ENCODE measurements at places on chromosomes 5 and 9.

DNA sequence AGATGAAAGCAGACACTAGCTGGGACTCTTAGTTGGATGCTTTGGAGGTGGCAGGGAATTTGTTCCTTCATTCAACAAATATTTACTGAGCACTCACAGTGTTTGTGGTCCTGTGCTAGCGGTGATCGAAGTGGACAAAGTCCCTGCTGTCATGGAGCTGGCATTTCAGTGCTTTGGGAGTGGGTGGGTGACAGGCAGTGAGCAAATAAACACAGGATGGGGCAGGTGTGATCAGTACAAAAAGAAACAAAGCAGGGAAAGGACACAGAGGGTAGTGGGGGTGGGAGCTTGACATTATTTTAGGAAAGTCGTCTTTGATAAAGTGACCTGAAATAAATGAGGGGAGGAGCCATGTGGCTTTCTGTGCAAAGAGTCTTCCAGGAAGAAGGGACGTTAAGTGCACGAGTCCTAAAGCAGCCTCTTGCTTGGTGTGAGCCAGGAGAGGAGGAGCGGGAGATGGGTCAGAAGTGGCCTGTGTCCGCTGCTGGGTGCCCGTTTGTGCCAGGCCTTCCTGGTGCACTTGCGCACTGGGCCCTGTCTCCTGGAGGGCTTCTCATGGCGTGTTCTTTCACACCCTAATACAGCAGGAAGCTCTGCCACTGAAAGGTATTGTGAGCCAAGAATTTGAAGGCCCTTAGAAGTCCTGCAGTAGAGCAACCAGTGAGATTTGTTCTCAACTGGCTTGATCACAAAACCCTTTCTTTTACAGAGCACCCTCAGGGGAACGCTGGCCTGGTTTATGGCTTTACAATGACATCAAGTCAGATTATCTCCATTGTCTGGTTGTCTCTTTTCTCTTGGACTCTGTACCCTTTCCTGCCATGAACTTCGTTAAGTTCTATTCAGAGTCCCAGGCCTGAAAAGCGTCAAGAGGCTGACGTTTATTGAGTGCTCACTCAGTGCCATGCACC lies 14.8 kb downstream of the NDST1 start:
- DNase-seq, result no peak

DNA sequence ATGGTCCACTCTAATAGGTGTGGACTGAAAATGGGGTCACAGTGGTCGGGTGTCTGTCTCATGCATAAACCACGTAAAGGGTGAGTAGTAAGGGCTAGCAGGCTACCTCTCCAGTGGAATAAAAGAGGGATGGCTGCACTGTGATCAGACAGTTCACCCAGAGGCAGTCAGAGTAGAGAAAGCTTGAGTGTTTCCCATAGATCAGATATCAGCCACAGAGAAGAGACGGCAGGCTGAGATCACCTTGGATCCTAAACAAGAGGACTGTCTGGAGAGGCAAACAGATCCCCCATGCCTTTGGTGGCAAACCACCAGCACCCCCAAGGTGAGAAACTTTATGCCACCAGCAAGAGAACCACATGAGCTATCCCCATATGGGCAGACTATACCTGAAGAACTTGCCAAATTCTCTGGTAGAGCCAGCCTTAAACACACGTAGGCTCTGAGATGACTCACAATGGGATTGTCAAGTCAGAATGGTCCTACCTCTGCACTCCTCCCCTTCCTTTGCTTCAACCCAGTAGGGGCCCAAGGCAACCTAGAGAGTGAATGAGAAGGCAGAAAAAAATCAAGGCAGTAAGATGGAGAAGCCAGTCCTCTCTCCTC lies 205.2 kb upstream of the MAP3K1 start:
- DNase-seq, result no peak

DNA sequence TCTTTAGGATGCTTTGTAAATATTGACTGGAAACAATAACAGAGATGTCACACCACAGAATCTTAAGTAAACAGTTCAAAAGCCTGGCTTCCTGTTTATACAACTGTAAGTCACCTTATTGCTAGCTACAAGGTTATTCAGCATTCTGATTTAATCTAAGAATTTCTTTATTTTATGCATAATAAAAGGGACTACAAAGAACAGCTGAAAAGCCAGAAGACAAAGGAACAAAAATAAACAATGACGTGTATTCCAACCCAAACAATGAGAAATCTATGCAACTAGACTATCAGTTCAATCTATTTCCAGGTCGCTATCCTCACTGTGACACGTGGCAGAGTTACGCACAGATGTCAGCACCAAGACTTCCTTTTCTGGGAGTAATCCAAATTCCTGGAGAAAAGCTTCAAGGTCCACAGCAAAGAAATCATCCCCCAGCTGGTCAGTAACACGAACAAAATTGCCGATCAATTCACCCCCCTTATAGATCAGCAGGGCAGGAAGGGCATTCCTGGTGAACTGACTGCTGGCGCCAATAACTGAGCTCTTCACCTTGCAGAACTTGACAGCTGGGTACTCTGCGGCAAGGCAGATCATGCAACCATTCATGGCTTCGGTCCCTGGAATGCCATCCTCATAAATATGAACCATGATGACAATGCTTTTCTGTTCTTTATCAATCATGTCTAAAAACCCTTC lies 8.4 kb downstream of the PDCL start:
- DNase-seq, result no peak

DNA sequence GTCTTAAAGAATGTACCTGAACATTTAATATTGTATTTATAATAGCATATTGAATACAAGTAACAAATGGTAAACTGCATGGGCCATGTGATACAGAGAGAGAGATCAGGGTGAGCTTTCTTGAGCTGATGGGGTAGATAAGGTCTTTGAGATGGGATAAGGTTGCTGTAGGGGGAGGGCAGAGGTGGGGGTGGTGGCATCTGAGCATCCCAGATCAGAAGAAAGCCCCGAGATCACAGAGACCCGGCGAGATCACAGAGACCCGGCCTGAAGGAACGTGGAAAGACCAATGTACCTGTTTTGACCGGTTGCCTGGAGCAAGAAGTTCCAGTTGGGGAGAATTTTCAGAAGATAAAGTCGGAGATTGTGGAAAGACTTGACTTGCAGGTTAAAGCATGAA lies 6.6 kb downstream of the SMARCA2 start:
- DNase-seq, result no peak

GRCh38 chr5:149855366-149855765 lies 89.2 kb downstream of the PDE6A start:
- no peak for DNase-seq

DNA sequence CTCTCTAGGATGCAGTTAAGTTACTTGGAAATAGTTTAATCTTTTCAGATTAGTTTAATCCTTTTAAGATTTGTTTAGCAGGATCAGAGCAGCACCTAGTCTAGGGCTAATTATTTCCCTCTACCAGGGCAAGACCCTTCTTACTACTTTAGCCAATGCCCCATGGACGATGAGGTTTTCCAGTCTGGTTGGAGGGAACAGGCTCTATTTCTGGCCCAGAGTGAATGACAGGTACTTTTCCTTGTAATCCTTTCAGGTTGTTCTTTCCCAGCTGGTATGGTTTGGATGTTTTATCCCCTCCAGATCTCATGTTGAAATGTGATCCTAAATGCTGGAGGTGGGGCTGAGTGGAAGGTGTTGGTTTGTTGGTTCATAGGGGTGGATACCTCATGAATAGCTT lies 27.2 kb downstream of the PTTG1 start:
- no peak for DNase-seq

DNA sequence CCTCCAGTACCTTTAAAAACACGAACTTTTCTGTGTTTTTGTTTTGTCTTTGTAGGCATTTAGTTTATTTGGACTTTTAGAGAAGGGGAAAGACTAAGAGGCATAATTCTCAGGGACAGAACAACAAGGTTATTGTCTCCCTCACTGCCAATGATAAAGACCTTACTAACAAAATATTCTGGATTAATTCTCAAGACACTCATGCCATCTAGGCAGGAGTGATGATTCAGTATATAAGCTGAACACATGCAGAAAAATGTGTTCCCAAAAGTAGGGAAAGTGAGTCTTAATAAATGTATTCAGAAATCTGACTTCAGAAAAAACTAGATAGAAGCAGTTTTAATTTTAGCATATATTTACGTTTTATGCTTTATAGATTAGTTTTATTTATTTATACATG lies 17.4 kb upstream of the ASPN start:
- peak; percentile 5 for DNase-seq

- no peak for DNase-seq
These were observed 333.4 kb upstream of the PUM3 start for GRCh38 chr9:3177146-3177761.

DNA sequence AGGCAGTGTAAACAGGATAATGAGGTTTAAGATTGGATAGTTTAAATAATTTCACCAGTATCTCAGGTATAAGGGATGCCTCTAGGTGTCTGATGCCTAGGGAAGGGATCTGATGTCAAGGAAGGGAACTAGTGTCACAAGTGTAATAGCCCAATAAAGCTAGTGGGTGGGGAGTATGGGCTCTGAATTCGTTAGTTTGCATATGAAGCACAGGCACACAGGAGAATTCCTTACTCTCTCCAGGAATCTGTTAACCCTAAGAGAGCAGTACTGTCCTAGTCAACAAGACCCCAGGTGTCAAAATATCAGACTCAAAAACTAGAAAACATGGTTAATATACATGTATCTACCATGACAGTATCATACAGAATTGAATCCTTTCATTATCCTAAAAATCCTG lies 352.5 kb upstream of the CYLC2 start:
- DNase-seq, result no peak

DNA sequence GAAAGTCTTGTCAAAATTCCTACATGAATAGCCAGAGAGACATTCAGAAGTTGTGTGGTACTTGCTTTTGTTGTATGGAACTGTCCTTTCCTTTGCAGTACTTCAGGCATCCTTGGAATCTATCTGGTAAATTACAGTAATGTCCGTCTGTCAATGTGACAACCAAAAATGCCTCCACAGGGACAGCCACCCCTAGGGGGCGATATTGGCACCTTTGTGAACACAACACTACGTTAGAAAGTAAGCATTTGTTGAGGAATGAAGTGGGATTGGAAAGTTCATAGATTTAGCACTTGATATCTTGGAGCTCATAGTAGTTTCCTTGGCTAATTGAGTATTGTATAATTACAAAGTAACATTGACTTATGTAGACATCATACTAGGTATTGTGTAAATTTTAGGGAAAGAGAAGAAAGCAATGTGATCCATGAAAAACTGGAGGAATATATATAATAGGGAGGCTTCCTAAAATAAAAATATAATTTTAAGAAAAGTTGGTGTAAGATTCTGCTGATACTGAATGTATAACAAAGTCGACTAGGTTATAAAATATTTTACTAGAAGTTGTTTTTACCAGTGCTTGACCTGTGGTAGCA lies 32.7 kb downstream of the TMEFF1 start:
- DNase-seq, result peak; percentile 80

DNA sequence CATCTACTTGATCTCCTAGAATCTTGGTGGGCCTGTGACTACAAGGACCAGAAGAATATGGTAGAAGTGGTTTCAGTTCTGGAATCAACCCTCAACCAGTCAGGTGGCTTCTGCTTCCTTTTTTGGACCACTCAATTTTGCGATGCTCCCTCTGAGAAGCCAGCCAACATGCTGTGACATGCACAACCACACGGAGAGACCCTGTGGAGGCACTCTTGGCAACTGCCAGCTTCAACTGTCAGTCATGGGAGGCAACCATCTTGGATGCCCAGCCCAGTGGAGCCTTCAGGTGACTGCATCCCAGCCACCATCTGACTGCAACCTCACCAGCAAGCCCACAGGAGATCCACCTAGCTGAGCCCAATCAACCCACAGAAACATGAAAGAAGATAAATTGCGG lies 137.3 kb downstream of the FAM114A2 start:
- DNase-seq, result no peak

DNA sequence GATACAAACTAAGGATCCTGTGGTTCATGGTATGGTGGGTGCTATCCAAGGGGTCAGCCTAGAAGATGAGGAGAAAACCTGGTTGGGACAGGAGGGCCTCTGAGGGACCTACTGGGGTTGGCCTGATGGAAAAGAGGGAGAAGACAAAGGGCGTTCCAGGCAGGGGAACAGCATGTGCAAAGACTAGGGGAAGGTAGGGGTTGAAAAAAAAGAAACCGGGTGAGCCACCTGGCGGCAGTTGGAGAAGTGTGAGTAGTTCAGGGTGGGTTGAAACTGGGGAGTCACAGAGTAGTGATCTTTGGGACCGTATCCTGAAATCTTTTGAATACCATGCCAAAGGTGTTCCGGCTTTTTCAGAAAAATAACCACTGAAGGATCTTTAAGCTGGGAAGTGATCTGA lies 8.7 kb upstream of the GABRP start:
- no peak for DNase-seq

- no peak for DNase-seq
These were observed 98.2 kb downstream of the USP20 start for GRCh38 chr9:129933185-129934040.

DNA sequence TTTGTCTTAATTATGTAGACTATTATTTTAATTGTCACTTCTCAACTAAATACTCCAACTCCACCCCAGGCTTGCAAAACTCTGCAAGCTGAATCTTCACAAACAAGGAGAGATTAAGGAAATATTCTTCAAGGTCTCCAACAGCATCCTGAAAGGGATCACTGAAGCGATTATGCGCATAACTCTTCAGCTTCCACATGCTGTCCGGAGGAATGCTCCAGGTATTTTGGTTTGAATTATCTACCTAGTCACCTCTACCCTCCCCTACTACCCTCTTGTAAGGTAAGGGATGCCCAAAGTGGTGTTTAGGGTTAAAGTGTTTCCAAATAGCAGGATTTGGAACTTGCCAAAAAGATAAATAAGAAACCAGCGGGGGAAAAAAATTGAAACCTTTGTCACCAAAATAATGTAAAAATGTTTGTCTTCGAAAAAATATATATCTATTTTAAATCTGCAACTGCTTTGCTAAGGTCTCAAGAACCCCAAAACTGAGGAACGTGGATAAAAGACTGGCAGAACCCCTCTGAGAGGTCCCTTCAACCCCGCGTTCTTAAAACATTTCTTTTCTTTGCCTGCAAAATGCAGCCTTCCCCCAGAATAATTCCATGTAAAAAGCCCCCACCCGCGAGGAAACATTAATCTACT lies 11.6 kb downstream of the PTCH1 start:
- no peak for DNase-seq

DNA sequence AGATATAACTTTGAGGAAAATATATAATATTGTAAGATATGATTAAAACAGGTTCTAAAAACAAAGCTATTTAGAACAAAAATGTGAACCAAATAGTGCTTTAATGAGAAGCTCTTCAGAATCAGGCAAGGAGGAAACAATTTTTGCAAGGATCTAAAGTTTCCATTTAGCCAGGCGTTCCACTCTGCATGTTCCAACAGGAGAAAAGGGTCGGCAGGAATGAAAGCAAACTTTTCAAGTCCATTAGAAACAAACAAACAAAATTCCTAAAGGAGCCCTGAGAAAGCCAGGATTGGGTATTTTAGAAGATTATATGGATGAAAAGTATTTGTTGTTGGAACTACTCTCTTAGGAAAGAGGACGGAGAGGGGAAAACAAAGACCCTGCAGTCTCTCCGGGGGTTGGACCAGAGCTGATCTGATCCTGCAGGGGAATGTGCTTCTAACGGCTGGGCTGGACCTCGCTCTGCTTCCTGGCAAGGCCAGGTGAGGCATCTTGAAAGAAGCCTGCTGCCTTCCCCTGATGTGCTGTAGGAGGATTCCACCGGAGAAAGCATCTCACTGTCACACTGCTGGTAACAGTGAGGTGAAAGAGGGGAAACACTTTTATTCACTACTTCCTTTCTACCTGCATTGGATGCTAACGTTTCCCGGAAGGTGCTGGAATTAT lies 94.6 kb downstream of the PRRT1B start:
- DNase-seq, result no peak
